Activated T-helper 2 cell treated with anti-CD3 and anti-CD28 coated beads, Interferon-gamma antibody, Interleukin-2, Interleukin-4, amounts not matched to agents 10 μg/mL and 5 μg/mL and 100 μg/mL, durations not matched to agents 14 hours and 24 hours and 36 hours (primary cell): ENCODE measurements at places on chromosomes 12 and 14. TPM values are rescaled to one million over a fixed set of nuclear protein-coding genes. Genes with fewer than 3 reads are reported as not detected.

Gene CCNB1IP1
- total RNA-seq: 44.0 and 46.8 TPM in 2 replicates

- DNase-seq: no peak
Measured at GRCh38 chr14:98444077-98444476, 827.9 kb downstream of the BCL11B start.

DNA sequence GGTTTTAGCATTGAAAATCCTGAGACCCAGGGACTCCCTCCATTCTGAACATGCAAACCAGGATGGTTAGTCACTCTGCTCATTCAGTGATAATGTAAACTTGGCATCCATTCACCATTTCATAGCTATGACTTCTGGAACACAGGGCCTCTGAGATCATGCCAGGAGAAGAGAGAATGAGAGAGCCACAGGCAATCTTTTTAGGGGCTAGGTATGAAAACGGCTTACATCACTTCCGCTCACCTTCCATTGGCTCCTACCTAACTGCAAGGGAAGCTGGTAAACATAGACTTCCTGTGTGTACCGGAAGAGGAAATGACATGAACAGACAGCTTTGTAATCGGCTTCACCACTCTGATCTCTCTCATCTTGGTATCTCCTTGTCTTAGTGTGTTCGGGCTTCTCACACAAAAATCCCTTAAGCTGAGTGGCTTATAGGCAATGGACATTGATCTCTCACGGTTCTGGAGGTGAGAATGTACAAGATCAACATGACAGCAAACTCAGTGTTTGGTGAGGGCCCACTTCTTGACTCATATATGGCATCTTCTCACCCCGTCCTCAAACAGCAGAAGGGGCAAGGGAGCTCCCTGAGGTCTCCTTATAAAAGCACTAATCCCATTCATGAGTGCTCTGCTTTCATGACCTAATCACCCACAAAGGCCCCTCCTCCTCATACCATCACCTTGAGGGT is 465.9 kb upstream of the TBX3 start:
- DNase-seq: no peak

- no peak for DNase-seq
Measured at GRCh38 chr14:71060825-71061455, 153.7 kb downstream of the PCNX1 start.

GRCh38 chr14:93231129-93231979 is 24.3 kb downstream of the UBR7 start:
- DNase-seq: no peak

Gene TSPAN9
- 0.18 and 0.48 TPM in 2 replicates for total RNA-seq

DNA sequence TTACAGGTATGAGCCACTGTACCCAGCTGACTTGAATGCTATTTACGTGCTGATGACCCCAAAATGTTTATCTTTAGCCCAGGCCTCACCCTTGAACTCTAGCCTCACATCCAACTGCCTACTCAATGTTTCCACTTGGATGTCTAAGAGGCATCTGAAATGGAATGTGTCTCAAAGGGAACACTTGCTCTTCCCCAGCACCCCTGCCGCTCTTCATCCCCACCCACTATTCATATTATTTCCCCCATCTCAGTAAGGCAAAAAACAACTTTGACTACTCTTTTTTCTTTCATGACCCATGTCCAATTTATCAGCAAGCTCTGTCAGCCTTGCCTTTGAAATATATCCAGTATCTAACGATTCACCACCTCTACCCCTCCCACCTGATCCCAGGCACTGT is 204.6 kb downstream of the PAWR start:
- DNase-seq: no peak

Gene ETFBKMT
- total RNA-seq: 0.37 and 0.39 TPM in 2 replicates

Gene LRFN5
- total RNA-seq: not detected in 2 replicates

DNA sequence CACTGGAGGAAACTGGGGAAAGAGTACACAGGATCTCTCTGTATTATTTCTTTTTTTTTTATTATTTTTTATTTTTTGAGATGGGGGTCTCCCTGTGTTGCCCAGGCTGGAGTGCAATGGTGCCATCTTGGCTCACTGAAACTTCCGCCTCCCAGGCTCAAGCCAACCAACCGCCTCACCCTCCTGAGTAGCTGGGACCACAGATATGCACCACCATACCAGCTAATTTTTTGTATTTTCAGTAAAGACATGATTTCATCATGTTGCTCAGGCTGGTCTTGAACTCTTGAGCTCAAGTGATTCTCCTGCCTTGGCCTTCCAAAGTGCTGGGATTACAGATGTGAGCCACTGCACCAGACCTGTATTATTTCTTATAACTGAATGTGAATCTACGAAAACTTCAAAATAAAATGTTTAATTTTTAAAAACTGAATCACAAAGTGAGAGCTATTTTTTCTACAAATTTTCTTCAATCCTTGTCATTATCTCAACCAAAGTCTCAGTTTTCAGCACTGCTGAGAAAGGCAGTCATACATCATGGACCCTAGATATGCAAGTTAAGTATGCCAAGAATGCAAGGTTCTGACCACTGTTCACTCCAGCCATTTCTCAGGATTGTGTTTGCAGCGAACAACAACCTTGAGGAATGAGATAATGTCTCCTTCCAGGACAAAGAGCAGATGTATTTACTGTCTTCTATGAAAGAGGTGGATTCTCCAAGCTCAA is 2.4 kb downstream of the EAPP start:
- DNase-seq: no peak

GRCh38 chr14:64069634-64070359 is 217.0 kb downstream of the SYNE2 start:
- DNase-seq: no peak

Gene VWF
- not detected in 2 replicates for total RNA-seq

Gene NR1H4
- not detected in 2 replicates for total RNA-seq

DNA sequence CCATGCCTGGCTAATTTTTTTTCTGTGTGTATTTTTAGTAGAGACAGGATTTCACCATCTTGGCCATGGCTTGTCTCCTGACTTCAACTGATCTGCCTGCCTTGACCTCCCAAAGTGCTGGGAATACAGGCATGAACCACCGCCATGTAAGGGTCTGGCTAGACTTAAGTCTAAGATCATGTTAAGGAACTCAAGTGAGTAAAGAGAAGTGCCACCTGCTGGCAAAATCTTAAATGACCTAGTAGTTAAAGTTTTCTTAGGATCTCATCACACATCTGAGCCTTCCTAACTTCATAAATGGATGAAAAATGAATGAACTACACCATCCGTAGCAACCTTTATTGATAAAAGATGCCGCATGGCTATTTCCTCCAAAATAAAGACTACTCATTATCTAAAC is 1.7 kb upstream of the C12orf56 start:
- DNase-seq: no peak

Gene A2M
- not detected in 2 replicates for total RNA-seq

Gene TMEM132D
- total RNA-seq: not detected in 2 replicates

Gene PRPH
- not detected in 2 replicates for total RNA-seq

Gene PPP1R36
- not detected in 2 replicates for total RNA-seq

DNA sequence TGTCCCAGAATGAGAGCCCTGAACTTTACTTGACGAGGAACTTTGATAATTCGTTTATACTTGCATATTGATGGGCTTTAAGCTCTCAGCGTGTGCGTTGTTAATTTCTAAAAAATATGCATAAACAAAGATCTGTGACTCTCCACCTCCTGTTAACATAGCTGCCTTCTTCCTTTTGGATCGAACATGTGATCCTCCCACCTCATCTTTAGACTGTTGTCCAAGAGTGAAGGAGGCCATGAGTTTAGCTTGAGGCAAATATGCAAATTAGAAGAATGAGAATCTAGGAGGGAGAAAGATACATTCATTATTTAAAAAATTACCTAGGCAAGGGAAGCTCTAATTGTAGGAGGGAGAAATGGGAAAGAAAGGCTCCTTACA is 617 bp downstream of the TTC8 start:
- no peak for DNase-seq

- DNase-seq: no peak
Measured at GRCh38 chr14:86915406-86915805, 1077.6 kb downstream of the GALC start.

Gene NPFF
- total RNA-seq: not detected in 2 replicates

DNA sequence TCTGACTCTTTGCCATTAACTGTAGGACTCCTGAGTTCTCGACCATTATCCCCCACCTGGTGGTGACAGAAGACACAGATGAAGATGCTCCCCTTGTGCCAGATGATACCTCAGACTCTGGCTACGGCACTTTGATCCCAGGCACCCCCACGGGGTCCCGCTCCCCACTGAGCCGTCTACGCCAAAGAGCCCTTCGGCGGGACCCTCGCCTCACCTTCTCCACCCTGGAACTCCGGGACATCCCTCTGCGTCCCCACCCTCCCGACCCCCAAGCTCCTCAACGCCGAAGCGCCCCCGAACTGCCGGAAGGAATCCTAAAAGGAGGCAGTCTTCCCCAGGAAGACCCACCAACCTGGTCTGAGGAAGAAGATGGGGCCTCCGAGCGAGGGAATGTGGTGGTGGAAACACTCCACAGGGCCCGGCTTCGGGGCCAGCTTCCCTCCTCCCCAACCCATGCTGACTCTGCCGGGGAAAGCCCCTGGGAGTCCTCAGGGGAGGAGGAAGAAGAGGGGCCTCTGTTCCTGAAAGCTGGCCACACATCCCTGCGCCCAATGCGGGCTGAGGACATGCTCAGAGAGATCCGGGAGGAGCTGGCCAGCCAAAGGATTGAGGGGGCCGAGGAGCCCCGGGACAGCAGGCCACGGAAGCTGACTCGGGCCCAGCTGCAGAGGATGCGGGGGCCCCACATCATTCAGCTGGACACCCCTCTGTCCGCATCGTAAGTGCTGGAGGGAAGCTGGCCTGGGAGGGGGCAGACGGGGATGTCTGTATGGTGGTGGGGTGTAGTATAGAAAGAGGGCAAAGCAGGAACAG is 14.4 kb downstream of the TNFRSF1A start:
- DNase-seq: no peak

- no peak for DNase-seq
Measured at GRCh38 chr14:29705801-29706200, 221.8 kb downstream of the PRKD1 start.

- DNase-seq: no peak
Measured at GRCh38 chr12:12899530-12900380, 8.4 kb downstream of the GPRC5A start.

- no peak for DNase-seq
Measured at GRCh38 chr14:66360366-66360926, 125.7 kb upstream of the CCDC196 start.

Gene SLC38A4
- total RNA-seq: not detected in 2 replicates

Gene CCDC177
- 0.05 TPM in 1 of 2 replicates, not detected in the other for total RNA-seq

GRCh38 chr14:31024010-31024480 is 1.4 kb upstream of the AP4S1 start:
- no peak for DNase-seq

DNA sequence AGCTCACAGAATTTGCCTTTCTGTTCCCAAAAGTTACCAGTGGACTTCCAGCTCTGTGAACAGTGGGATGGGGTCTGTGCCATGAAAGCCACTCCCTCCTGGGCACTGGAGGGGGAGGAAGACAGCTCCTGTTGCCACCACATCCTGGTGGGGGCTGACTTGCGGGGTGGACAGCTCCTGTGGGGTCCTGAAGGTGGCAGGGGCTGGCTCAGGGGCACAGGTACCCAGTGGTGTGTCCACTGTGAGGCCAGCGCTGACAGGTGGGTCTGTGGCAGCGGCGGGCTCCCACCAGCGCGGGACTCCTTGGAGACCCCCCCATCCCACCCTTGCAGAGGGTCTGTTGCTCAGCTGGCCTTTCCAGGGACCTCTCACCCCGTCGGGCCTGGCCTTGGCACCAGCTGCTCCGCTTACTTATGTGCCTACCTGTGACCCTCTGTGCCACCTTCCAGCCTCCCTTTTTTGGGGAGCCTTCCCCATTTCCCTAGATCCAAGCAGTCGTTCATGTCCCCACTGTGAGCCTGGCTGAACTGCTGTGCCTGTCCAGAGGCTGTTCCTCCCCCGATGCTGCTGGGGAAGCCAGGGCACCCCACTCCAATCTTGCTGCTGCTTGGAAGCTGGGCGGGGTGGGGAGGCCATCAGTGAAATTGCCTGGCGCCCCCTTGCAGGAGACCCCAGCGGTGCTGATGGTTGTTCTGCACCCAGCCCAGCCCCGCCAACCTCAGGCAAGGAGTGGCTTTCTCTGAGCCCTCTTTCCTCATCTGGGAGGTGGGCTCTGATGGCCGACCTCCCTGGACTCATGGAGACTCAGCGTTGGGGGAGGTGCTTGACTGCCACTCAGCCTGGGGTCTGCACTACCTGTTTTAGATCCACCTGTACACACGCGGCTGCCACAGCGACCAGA is 2.2 kb downstream of the TEDC1 start:
- DNase-seq: no peak

Gene C12orf54
- not detected in 2 replicates for total RNA-seq

Gene IAPP
- not detected in 2 replicates for total RNA-seq

Gene ASPG
- total RNA-seq: not detected in 2 replicates

Gene RARG
- 38.5 and 40.1 TPM in 2 replicates for total RNA-seq

DNA sequence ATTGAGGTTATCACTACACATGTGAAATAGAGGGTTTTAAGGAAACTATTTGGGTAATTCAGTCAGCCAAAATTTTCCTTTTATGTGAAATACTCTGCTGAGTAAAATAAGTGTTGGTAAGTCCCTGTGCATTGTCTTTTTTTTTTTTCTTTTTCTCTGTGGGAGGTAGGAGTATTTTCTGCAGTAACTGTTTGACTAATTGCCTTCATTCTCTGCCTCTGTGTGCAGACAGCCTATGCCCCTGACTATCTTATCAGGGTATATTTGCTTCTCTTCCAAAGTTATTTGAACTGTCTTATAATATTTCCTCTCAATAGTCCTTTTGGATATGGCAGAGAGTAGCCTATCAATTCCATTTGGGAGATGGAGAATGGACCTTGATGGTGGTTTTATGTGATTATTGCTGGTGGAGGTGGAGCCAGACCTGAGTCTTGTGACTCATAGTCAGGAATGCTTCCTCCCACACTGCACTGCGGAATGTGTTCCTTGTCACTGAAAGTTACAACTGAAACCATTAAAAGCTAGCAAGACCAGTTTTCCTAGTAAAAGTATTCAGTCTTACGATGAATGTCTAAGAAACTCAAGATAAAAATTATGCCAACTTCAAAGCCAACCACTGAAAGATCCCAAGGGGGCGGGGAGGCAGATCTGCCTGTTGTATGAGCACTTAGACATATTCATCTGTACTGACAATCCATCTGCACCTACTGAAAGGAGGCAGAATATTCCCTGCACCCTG is 40.9 kb upstream of the STXBP6 start:
- DNase-seq: no peak

GRCh38 chr12:108778053-108778452 is 46.7 kb upstream of the CORO1C start:
- DNase-seq: no peak

DNA sequence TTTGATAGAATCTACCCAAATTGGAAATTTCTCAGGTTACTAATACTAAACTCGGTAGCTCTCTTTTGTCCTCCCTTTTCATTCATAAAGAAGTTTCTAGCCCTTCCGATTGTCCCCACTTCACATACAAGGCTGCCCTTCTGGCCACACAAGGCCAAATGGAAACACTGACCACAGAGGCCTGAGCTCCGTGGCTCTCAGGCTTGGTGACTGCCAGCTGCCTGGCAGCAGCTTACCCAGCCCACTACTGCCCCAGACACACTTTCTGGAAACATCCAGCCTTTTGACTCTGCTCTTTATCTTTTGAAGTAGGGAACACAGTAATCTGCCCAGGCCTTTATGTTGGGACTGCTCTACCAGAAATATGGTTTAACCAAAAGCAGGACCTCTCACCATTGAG is 167.2 kb downstream of the GCH1 start:
- DNase-seq: no peak

Gene BLOC1S1
- total RNA-seq: 72.3 and 73.9 TPM in 2 replicates

GRCh38 chr14:67410313-67410712 is 1.7 kb downstream of the PLEK2 start:
- no peak for DNase-seq
